ENCODE measurements at places on chromosomes 1 and 21. TPM values are rescaled to one million over a fixed set of nuclear protein-coding genes. Genes with fewer than 3 reads are reported as not detected.

DNA sequence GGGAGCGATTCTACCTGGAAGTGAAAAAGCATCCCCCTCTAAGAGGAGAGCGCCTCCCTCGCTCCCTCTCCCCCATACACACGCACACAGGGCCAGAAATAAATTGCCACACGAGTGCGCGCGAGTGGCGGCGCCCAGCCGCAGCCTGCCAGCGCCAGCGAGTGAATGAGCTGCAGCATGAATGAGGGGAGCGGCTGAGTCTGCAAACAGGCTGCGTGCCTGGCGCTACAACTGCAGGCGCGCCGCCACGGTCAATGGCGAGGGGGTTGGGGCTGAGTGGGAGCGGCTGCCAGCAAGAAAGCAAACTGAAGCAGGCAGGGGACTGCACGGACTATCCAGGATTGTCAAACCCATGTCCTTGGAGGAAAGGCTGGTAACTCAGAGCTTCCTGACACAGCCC lies 2.2 kb downstream of the CAMK1G start:
- peak; percentile 20 for DNase-seq

GRCh38 chr1:200314085-200314750 lies 95.6 kb downstream of the ZNF281 start:
- no peak for DNase-seq

- peak; percentile 47 for DNase-seq
Observed at GRCh38 chr1:19222979-19223824, 13.1 kb upstream of the UBR4 start.

The PROX1 gene
- total RNA-seq, result 0.31 TPM

The FMO4 gene
- total RNA-seq, result 2.7 TPM

Data from foreskin keratinocyte (primary cell).